ENCODE measurements at places on chromosomes 6 and 20.

GRCh38 chr6:95489185-95489863, 88.0 kb upstream of the MANEA start:
- DNase-seq, result no peak

GRCh38 chr20:37907677-37908401, 4.9 kb downstream of the VSTM2L start:
- no peak for DNase-seq

DNA sequence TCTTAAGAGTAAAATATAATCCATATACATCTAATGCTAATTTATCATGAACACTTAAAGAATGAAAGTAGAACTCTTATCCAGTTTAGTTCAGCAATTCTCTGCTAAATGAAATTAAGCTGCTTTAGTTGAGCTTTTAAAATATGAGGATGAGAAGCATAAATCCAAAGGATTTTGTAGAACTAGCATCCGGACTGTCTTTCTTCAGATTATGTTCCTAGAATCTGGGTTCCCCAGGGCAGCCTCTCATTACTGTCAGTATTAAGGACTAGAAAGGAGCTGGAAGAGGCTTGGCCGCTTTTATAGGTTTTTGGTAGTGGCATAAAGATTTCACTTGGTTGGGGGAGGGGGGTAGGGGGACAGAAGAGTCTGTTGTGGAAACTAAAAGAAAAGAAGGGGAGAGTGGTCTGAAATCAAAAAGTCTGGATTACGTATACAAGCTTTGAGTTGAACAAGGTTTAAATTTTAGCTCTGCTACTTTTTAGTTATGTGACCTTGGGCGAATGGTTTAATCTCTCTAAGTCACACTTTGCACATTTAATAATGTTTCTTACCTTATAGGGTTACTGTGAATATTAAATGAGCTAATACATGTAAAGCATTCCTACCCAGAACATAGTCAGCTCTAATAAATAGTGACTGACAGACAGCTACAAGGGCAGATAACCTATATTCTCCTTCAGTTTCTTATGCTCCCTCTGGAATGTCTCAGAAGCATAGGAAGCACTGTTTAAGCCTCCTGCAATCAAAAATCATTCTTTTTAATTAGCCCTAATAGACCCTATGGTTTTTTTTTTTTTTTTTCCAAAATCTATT, 3.7 kb downstream of the SGK1 start:
- DNase-seq, result no peak

DNA sequence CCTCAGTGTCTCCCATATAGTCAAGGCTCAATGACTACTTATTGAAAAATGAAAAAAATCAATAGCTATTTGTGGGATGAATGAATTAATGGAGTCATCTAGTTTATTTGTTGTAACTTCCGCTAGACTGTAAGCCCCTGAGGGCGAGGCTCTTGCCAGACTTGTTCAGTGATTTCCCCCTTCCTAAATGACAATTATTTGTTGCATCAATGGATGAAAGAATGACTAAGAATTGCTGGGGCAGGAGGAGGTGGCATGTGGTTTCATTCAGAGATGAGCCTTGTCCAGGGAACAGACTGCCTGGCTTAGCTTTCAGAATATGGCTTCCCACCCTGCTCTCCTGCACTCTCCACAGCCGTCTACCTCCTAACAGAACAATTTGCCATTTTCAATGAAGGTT, 1.1 kb upstream of the PRELID3B start:
- no peak for DNase-seq

GRCh38 chr6:168602576-168602975, 161.6 kb downstream of the SMOC2 start:
- no peak for DNase-seq

DNA sequence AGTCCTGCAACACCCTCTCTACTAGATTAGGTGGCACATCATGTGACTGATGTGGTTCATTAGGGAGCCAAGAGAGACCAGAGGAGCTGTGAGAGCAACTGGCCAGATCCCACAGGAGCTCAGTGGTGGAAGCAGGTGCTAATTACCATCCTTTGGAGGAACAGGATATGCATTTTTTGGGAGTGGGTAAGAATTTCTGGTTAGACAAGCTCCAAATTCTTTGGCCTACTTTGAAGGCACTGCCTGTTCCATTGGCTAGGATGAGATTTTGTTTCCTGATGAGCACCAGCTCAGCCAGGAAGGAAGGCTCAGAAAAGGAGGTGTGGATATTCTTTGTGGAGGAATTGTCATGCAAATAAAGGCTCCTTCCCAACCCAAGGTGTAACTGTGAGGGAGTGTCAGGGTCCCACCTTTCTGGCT, 130.3 kb upstream of the BMP2 start:
- DNase-seq, result no peak

DNA sequence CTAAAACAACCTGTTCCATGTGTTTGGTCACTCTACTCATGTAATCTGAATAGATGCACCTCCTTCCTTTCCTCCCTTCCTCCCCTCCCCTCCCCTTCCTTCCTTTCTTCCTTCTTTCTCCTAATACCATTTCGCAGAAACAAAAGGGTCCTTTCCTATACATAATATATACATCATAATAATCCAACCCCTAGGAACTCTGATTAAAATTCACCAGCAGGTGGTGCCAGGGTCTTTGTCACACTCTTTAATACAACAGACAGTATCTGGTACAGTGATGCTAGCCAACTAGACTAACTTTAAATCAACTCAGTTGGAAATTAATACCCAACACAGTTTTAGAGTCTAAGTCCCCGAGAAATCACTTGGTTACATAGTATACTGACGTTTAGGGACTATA, 181.2 kb upstream of the SHLD1 start:
- DNase-seq, result no peak

DNA sequence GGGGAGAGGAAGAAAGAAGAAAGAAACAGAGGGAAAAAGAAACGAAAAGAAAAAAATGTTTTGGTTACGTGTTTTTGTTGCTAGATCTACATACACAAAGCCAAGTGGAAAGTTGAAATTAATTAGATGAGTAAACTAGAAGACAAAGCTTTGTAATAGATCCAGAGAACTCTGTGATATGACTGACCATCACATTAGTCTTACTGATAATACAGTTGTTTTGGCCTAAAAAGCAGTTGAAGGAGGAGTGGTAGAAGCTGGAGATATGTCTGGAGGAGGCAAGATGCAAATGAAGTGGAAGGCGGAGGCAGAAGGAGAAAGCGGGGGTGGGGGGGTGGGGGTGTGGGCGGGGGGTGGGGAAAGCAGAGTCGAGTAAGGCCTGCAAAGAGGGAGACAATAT, 500.1 kb upstream of the ID4 start:
- no peak for DNase-seq

GRCh38 chr20:6583134-6583738, 184.2 kb upstream of the BMP2 start:
- DNase-seq, result no peak

- DNase-seq, result no peak
Measured at GRCh38 chr20:2066461-2067122, 35.0 kb upstream of the STK35 start.

DNA sequence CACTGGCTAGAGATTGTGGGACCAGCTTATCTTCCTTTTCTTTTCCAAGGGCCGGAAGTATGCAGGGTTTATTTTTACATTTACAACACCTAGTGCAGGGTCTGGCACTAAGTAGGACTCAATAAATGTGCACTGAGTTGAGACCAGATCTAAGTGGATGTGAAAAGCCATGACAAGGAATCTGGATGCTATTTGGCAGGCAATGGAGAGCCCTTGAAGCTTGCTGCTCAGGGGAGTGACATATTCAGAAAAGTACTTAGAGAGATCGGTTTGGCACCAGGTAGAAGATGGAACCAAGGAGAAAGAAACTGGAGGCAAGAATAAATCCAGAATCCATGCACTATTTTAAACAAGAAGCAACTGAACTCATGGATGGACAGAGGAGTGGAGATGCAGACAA, 815.8 kb downstream of the MAFB start:
- no peak for DNase-seq

- no peak for DNase-seq
Measured at GRCh38 chr6:1610497-1611321, 994 bp downstream of the FOXC1 start.

GRCh38 chr20:59648466-59649070, 44.2 kb downstream of the PHACTR3 start:
- no peak for DNase-seq

- DNase-seq, result no peak
Measured at GRCh38 chr6:112851146-112851545, 504.0 kb downstream of the RFPL4B start.

- no peak for DNase-seq
Measured at GRCh38 chr6:40762981-40763380, 175.8 kb upstream of the LRFN2 start.

GRCh38 chr6:94163877-94164276, 744.5 kb upstream of the EPHA7 start:
- no peak for DNase-seq

GRCh38 chr6:140027219-140027618, 652.8 kb upstream of the CITED2 start:
- no peak for DNase-seq

Measured in stimulated activated CD8-positive, alpha-beta memory T cell treated with anti-CD3 and anti-CD28 coated beads, Interleukin-12 subunit alpha, Interleukin-12 subunit beta, amount 100 ng/mL, for 4 hours (primary cell).